ENCODE measurements at places on chromosomes 7 and 10.

- no peak for DNase-seq
These were observed 239.7 kb downstream of the SORCS3 start for GRCh38 chr10:104880624-104881398.

DNA sequence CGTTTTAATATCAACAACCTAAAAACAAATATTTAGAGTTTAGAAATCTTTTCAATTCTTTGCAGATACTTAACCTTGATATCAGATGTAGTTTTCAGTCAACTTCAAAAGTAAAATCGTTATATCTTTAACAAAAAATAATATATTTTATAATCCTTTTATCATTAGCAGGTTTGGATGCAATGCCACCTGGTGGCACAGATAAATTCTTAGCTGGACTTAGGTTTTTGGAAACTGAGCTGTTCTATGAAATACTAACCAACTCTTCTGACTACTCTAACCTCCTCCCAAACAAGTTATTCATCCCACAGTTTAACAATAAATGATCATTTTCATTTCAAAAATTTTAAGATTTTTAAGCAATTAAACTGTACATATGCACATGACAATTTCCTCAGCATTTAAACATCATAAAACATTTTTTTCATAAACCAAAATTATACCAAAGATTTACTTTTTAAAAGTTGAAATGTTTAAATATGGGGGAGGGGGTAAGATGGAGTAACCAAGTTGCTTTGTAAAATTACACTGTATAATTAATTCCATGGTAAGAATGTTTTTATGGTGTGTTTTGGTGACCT is 56.9 kb downstream of the HIBADH start:
- peak; percentile 49 for DNase-seq

DNA sequence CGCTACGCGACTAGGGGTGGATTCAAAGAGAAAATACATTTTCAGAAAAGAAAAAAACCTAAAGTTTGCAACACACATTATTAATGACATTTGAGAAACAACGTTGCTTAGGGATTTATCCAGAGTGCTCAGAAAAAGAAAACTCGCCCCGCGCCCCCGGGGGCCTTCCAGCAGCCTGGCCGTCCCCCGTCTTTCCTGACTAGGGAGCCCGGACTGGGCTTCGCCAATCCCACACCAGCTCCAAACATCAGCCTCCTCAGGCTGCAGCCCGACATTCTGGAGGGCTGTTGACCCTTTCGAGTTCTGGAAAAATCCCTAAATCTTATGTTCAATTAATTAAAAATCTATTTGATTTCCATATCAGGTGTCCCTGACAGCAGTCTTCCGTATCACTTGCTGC is 48.6 kb downstream of the CLEC2L start:
- no peak for DNase-seq

GRCh38 chr10:613271-614138 is 76.0 kb downstream of the DIP2C start:
- peak; percentile 35 for DNase-seq

GRCh38 chr10:59018977-59019376 is 157.5 kb upstream of the PHYHIPL start:
- DNase-seq: no peak

DNA sequence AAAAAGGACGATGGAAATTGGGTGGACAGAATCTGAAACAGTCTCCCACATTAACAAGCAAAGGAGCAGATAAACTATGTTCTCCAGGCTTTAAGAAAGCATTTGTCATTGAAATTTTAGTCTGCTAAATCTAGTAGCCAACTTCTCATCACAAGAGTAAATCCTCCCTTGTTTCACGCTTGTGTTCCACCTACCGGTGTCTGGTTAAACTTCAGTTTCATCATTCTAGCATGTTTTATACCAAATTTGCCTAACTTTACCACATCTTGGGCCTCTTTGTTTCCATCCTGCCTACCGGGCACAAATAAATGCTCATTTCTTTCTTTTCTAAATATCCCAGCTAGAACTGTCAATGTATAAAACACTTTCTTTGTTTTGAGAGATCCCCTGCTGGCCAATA is 5.8 kb downstream of the LIPA start:
- no peak for DNase-seq

DNA sequence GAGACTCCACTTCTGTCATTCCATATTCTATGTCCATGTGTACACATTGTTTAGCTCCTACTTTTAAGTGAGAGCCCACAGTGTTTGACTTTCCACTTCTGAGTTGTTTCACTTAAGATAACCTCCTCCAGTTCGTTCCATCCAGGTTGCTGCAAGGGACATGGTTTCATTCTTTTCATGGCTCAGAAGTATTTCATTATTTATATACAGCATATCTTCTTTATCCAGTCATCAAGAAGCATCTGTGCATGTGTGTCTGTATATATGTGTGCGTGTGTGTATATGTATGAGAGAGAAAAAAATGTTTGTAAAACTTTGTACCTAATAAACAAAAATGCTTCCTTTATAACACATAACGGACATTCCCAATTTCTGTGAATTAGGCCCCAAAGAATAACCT is 6.2 kb downstream of the SEC61A2 start:
- no peak for DNase-seq

GRCh38 chr10:7033031-7033430 is 377.8 kb downstream of the SFMBT2 start:
- no peak for DNase-seq

- no peak for DNase-seq
These were observed 734.0 kb upstream of the ANKRD30A start for GRCh38 chr10:36391405-36391804.

DNA sequence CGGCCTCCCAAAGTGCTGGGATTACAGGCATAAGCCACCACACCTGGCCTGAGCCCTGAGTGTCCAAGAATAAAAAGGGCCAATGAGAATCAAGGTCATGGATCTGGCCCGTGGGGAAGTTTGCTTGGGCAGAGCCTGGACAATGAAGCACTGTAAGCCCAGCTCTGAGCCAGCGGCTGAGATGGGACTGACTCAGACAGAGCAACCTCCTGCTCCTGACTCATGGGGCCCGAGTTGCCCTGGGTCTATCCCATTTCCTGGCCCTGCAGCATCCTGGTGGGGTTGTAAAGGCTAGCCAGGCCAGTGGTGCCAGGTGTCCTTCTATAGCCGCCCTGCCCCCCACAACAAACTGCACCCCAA is 5.2 kb upstream of the MYH16 start:
- peak; percentile 48 for DNase-seq

GRCh38 chr7:674454-675410 is 51.8 kb upstream of the DNAAF5 start:
- DNase-seq: no peak

DNA sequence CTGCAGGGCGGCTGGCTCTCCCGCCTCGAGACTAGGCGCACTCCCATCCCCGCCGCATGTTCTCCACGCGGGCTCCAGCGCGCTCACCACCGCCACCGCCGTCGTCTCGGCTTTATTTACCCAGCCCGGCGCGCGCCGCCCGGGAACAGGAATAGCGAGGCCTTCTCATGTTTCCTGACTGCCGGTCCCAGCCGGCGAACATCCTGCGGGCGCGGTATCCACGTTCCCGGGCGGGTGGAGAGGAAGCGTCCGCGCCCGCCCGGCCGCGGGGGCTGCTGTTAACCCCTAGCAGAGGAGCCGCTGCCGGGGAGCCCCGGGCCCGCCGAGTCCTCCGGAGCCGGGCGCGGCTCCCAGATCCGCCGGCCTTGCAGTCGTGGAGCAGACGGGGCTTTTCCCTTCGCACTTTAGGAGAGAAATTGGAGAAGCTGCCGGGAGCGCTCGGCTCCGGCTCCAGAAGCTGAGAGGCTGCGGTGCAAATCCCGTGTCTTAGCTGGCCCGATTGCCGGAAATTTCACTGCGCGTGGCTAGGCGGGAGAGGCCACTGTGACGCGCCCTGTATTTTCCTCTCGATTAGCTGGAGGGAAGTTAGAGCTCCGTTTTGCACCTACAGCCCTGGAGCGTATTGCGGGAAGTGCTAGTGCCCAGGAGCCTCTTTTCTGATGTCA is at the start of gene MKX:
Gene MKX (minus strand): TSS at position 88 of the 665 bp plus-strand sequence. CDS start 2,404 bp downstream, outside the sequence.
- peak; percentile 69 for DNase-seq

GRCh38 chr7:135862586-135863340 is 114.2 kb upstream of the FAM180A start:
- DNase-seq: no peak

- no peak for DNase-seq
These were observed 139.9 kb upstream of the DGKB start for GRCh38 chr7:15042285-15043065.

GRCh38 chr7:84025332-84025927 is 169.2 kb downstream of the SEMA3A start:
- peak; percentile 47 for DNase-seq

GRCh38 chr7:159210581-159211235 is 66.0 kb upstream of the VIPR2 start:
- no peak for DNase-seq

DNA sequence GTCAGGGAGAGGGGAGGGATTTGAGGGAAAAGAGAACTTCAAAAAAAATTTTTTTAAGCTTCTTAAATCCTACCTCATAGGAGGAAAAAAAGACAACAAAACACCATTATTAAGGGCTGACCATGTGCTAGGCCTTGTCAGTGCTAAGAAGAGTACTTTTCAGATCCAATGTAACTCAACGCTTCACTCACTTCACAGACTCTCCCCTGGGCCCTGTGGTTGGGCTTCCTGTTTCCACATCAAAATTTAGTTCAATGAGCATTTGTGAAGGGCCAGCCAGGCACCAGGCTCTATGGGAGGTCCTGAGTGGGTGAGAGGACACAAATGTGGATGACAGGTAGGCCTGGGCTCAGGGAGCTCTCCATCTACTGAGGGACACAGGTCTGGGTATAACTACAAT is 249.8 kb downstream of the PTEN start:
- DNase-seq: no peak
